Stimulated activated CD4-positive, alpha-beta T cell treated with anti-CD3 and anti-CD28 coated beads, Interleukin-1b, Interleukin-23, amount 100 ng/mL, for 1 hour (primary cell): ENCODE measurements at places on chromosomes 11 and 22.

DNA sequence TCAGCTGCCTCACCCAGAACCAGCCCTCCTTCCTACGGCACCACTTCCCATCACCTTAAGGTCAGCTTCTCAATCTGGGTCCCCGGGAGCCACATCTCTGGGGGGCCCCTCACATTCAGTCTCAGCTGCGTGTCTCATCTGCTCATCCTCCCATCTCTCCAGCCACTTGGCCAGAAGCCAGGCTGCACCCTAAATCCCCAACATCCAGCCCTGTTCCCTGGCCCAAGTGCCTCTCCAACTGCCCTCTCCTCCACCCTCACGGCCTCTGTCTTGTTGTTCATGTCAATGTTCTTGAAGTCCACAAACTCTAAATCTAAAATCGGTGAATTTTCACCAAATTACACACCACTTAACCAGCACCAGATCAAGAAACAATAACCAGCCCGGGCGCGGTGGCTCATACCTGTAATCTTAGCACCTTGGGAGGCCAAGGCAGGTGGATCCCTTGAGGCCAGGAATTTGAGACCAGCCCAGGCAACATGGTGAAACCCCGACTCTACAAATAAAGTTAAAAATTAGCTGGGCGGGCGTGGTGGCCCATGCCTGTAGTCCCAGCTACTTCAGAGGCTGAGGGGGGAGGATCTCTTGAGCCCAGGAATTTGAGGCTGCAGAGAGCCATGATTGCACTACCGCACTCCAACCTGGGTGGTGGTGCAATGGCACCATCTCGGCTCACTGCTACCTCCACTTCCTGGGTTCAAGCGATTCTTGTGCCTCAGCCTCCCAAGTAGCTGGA is 33.7 kb downstream of the A4GALT start:
- DNase-seq = no peak

DNA sequence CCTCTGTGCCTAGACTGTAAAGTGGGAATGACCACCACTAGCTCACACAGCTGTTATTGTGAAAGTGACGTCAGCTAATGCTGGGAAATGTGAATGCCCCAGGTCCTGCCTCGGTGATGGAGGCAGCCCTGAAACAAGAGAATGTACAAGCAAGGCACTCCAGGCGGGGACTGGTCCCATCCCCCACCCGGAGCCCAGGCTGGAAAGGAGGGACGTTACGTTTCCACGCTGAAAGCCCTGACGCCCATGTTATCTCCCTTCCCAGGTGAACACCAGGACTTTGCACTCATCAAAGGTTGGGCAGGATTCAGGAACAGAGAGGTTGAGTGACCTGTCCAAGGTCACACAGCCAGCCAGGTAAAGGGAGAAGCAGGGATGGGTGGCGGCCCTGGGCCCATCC is 784 bp downstream of the SULT4A1 start:
- DNase-seq = no peak

DNA sequence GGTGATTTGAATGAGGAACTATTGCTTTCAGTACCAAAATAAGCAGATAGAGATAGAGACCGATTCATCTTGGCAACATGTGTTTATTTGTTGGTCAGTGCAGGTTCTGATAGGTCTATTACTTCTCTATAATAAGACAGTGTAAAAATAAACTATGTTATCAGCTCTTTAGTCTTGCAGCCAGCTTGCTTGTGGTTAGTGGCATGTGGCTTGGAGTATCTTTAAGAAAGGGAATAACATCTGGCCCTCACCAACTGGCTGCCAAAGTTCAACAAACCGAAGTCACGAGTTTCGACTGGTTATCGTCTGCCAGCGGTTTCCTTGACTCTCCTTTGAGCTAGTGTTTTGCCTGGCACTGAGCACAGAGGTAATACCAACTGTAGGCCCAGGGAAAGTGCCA is 71.8 kb downstream of the CTTN start:
- DNase-seq = no peak

DNA sequence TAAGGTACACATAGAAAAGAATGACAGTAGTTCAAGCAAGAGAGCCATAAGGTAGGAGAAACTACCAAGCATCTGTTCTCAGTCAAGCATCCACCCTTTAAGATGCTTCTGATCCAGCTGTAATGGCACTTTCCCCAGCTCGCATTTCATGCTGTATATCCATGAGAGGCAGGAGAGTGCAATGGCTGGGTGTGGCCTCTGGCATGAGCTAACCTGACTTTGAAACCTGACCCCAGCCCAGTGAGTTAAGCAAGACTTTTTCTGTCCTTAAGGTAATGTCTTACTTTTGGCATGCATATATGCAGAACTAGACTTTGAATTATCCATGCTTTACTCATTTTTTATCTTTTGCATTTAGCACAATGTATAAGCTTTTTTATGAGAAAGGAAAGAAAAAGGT is 79.8 kb upstream of the CNTN5 start:
- DNase-seq = no peak

GRCh38 chr11:74726547-74727182 is 4.6 kb downstream of the CHRDL2 start:
- DNase-seq = no peak

GRCh38 chr11:75028321-75028720 is 39.6 kb downstream of the NEU3 start:
- DNase-seq = no peak

DNA sequence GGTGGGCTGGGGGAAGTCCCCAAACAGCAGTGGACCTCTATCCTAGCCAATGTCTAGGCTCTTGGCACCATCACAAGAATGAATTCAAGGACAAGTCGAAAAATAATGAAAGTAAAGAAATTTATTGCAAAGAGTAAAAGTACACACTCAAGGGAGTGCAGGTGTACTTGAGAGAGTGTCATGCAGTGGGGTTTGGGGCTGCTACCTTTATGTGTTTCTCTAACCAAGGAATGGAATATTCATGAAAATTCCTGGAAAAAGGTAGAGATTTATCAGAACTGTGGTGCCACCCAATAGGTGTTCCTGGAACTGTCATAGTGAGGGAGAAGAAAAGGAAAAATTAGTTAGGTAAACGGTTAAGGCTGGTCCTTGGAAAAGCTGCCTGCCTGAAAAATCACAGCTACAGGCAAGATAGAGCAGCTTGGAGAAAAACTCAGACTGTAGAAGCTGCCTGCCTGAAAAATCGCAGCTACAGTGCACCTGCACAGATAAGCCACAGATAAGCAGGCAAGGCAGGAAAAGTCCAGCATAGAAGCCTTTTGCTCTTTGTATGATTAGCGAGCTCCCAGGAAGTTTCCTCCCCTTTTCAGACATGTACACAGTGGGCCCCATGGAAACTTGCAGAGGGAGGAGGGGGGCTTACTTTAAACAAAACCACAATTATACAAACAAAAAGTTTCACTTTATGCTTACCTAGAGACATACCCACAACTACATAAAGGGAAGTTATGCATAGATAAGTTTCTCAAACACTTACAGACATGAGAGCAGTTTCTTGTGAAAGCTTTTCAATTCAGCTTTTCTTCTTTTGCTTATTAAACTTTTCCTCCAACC is 71.4 kb upstream of the B3GNT6 start:
- DNase-seq = no peak

GRCh38 chr11:90855531-90855930 is 632.7 kb upstream of the CHORDC1 start:
- DNase-seq = no peak

- no peak for DNase-seq
Measured at GRCh38 chr11:98289617-98290263, 731.0 kb upstream of the CNTN5 start.

DNA sequence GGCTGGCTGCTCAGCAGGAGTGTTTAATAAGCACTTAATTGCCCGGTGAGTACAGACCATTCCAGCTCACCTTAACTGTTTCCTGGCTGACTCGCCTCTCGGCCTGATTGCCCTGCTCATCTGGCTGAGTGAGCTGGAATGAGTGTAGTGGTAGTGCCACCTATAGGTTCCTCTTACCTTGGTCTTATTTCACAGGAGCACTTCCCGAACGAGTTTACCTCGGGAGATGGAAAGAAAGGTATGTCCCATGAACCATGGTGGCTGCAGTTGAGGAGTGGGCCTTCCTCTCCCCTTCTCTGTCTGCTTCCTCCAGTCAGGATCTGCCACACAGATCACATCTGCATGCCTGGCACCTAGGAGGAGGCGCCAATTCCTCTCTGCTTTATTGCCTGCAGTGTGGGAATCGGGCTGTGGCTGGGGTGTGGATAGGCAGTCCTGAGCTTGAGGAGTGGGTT is 26.7 kb downstream of the UPB1 start:
- no peak for DNase-seq

DNA sequence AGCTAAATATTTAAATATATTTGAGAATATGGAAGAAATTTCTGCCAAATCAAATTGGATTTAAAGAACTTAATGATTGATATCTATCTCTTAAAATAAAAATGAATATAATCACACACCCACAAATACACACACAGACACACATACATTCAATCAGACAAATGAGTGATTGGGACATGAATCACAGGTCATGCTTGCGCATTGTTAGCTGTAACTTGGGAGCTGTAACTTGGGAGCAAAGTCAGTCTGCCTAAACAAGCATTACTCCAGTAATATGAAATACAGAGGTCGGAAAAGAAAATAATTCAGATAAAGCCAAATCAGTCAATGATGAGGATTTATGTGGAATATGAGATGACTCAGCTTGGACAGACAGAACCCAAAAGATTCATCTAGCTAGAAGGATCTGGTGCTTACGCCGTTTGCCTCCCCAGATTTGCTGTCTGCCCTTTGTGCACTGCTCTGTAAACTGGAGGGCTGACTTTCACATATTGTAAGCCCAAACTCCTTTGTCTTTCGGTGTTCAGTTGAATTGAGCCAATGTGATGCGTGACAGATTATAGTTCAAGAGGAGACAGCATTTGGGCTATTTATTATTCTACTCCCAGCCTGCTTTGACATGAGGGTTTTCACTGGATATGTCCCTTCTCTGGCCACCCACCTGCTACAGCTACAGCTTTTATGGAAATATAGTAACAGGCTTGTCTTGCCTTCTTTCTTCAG is 1.6 kb downstream of the OR56B1 start:
- no peak for DNase-seq

- DNase-seq = no peak
Measured at GRCh38 chr22:29758959-29759358, 7.8 kb downstream of the ZMAT5 start.

DNA sequence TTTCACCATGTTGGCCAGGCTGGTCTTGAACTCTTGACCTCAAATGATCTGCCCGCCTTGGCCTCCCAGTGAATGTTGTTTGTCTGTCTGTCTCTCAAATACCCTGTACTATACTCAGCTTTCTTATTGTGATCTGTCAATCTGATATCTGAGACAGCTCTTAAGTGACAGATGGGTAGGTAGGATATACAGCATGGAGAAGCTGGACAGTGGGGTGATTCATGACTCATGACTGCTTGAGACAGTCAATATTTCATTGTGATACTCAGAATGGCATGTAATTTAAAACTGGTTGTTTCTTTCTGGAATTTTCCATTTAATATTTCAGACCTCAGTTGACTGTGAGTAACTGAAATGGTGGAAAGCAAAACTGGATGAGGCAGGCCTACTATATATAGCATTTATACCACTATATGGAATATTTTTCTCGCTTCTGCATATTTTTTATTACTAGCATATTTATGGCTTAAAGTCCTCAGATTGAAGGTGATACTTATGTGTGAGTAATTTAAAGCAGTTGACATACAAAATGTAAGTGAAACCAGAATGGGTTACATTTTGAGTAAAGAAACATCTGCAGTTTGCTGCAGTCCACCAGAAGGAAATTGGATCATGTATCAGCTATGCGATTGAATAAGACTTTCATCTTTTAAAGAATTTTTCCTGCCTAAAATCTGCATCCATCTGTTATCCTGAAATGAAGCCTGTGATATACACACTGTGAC is 22.3 kb downstream of the ARHGAP42 start:
- DNase-seq = no peak

- DNase-seq = no peak
Measured at GRCh38 chr22:46327691-46328465, 7.6 kb upstream of the TRMU start.

- no peak for DNase-seq
Measured at GRCh38 chr11:126588630-126589491, 233.4 kb downstream of the ST3GAL4 start.

- DNase-seq = no peak
Measured at GRCh38 chr11:65187146-65187675, 5.5 kb downstream of the CAPN1 start.

GRCh38 chr22:46091277-46091977 is 58.9 kb upstream of the PPARA start:
- no peak for DNase-seq

DNA sequence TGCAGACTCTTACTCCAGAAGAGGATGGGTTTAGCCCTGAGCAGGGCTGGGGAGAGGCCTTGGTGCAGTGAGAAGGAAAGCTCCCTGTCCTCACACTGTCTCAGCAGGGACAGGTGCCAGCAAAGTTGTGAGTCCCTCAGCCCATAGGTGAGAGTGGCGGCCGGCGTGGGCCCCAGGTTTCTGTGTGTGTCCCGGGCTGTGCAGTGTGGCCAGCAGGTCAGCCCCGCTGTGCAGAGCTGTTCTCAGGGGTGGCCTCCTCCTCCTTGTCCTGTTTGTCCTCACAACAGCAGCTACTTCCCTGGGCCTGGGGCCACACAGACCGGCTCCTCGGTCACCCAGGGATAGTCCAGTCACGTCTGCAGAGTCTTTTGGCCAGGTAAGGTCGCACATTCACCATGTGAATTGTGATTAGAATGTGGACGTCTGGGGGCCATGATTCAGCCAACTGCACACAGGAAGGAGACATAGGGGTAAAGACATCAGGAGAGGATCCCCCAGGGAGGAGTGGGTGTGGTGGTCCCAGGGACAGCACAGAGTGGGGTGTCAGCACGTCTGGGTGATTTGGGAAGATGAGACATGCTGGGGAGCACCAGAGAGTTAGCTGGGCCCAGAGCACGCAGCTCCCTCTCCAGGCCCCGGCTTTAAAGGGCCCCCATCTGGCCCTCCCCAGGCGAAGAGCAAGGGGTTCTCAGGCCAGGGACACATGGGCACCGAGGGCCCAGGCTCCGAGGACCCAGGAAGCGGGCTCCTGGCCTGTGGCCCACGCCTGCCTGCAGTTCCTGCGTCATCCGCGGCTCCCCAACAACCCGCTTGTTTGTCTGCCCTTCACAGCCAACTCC is 81.6 kb downstream of the MYEOV start:
- DNase-seq = no peak

DNA sequence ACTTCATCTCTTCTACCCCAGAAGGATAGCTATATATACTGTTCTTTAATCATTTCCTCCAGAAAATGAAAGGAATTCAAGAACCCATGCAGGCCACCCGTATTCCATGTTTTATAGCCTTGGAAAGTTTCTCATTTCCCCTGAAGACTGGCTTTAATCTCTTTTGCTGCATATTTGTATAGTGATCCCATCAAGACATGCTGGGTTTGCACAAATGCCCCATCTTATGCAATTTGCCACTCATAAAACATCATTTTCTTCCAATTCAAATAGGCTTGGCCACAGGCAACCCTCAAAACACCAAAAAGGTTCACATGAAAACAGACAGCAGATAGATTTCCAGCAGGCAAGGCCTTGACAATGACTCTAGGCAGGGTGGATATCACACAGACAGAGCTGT is 28.3 kb upstream of the APOA1 start:
- no peak for DNase-seq
